ENCODE measurements at places on chromosomes 16 and 17.
A peak's percentile ranks its signal among the peaks of the same experiment; 100 is the strongest.

DNA sequence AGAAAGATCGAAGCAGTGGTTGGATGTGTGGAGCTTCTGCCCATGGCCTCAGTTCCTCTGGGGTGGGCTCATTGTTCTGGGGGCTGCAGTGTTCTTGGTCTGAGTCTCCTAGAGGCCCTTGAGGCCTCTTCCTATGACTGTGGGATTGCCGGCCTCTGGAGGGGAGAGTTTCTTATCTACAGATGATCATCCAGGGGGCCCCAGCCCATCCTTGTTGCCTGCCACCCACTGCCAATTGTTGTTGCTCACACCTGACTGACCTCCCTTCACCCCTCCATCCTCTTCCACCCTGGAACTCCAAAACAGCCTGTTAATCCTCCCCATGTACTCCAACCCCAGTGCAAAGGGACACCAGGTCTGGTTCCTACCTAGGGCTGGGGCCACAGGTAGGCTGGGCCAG lies 5.9 kb downstream of the B3GNT9 start:
- DNase-seq, result no peak

DNA sequence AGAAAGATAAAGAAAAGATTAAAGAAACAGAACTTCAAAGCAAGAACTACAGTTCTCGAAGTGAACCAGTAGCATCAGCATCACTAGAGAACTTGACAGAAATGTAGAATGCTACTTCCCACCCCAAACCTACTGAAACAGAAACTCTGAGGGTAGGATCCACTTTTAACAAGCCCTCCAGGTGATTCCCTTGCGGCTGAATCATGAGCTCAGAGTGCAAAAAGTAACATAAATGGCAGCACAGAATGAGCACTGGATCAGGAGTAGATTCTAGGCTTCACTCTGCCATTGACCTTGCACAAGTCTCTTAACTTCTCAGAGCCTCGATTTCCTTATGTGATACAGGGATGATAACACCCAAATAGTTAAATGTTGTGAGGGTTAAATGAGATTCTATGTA lies 5.8 kb downstream of the TOM1L2 start:
- no peak for DNase-seq

DNA sequence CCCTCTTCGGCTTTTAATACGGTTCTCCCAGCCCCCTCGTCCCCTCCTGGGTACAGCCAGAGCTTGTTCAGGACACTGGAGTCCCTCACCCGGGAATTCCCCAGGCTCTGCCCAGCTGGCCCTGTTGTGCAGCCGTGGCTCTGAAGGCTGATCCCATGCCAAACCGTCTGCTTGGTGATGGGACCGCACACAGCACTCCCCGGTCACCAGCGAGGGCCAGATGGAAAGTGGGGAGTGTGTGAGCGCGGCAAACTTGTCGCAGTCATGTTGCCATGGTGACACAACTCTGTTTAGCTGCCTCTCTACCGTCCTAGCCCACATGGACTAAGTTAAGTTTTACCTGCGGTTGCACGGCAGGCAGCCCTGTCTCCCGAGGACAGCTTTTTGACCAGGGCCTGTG lies 107.9 kb downstream of the RAP1GAP2 start:
- DNase-seq, result no peak

DNA sequence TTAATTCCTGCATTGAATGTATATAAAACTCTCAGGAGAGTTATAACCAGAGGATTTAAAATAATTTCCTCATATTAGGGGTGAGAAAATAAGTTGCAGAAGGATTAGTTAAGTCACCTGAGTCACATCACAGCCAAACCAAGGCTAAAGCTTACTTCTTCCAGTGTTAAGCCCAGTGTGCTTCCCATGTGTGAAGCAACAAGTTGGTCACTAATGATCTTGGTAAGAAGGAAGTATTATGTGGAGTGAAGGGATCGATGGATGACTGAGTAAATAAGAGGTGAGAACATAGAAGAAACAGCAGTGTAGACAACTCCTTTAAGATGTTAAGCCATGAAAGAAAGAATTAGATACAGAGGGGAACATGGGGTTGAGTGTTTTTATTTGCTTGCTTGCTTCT lies 20.6 kb downstream of the ESRP2 start:
- no peak for DNase-seq

- DNase-seq, result peak; percentile 63
Measured at GRCh38 chr16:24539850-24540601, 660 bp downstream of the RBBP6 start.

DNA sequence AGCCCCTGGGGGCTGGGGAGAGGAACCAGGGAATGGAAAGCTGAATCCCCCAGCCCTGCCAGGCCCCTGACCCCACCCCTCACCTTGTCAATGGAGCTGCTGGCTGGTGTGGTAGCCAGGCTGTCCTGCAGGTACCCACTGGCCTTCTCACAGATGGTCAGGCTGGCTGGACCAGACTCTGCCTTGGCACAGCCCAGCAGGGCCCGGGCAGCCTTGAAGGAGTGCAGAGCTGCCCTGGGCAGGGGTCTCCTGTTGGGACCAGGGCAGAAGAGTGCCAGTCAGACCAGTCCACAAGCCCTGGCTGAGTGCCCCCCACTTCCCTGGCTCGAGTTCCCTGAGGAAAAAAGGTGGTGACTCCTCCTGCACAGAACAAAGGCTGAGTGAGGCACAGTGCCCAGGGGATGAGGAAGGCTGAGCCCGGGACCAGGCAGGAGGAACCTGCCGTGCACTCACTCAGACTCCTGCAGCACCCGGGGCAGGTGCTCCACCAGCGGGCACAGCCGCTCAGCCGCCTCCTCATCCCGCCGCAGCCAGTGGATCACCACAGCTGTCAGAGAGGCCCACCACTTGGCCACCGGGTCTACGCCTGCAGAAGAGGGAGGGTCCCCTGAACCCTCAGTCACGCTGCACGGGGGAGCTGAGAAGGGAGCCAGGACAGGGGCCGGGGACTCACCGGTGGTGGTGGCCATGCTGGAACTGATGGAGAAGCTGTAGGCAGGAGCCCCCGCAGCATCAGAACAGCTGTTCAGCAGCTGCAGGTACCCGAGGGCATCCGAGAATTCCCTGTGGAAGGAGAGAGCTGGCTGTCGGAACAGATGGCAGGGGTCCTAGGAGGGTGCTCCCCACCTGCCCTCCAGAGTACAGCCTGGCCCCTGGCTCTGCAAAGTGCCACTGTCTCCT lies 22.4 kb downstream of the SREBF1 start:
- DNase-seq, result no peak

DNA sequence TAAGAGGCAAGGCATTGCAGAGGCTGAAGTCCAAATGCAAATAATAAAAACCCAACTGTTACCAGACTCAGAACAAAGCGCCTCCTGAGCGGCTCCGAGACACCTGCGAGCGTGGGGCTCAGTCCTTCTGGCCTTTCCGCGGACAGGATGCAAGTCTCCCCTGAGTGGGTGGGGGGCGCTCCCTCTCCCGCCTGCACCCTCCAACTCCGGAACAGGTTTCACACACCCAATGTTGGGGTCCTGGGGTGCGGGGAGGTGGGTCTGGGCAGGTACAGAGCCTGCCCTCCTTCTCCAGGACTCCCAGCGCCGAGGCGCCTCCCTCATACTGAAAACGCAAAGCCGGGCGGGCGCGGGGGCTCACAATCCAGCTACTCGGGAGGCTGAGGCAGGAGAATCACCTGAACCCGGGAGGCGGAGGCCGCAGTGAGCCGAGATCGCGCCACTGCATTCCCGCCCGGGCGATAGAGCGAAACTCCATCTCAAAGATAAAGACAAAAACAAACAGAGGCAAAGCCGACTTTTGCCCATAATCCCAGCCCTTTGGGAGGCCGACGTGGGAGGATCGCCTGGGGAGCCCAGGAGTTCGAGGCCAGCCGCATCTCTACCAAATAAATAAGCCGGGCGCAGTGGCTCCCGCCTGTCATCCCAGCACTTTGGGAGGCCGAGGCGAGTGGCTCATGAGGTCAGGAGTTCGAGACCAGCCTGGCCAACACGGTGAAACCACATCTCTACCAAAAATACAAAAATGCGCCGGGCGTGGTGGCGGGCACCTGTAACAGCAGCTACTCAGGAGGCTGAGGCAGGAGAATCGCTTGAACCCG lies 893 bp downstream of the GINS2 start:
- peak; percentile 23 for DNase-seq

DNA sequence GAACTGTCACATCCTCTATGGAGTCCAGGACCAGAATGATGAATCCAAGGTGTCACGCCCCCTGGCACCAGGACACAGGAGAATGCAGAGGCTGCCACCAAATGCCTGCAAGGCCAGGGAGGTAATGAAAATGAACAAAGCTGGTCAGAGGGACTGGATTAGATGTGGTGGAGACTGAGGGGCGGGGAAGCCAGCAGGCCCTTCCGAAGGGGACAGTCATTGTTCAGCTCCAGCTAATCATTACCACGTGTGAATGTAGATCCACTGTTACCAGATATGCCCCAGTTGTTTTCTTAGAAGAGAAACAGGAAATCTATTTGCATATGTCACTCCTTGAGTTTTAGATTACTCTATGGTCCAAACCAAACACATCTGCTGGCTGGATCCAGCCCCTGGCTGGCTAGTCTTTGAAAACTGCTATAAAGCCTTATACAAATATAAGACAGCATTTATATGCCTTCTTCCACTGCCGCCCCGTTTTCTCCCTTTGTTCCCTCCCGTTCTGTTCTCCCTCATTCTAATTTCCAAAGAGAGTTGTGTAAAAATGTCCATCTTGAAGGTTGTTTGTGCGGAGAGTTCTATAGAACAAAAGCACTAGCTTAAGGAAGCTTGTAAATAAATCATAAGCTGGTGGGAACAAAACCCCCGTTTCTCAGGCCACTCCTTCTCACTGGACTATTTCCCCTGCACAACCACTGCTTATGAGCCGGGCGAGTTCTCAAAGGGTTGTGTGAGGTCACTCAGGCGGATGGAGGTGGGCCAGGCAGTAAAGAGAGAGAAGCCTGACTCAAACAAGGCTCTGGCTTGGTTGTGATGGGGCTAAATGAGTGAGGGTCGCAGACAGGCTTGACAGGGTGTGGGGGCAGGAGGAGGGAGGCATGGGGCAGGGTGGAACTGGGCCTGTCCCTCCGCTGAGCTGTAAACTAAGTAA lies 14.2 kb downstream of the CRYM start:
- DNase-seq, result no peak

- no peak for DNase-seq
Measured at GRCh38 chr17:79945591-79946255, 89.9 kb downstream of the TBC1D16 start.

DNA sequence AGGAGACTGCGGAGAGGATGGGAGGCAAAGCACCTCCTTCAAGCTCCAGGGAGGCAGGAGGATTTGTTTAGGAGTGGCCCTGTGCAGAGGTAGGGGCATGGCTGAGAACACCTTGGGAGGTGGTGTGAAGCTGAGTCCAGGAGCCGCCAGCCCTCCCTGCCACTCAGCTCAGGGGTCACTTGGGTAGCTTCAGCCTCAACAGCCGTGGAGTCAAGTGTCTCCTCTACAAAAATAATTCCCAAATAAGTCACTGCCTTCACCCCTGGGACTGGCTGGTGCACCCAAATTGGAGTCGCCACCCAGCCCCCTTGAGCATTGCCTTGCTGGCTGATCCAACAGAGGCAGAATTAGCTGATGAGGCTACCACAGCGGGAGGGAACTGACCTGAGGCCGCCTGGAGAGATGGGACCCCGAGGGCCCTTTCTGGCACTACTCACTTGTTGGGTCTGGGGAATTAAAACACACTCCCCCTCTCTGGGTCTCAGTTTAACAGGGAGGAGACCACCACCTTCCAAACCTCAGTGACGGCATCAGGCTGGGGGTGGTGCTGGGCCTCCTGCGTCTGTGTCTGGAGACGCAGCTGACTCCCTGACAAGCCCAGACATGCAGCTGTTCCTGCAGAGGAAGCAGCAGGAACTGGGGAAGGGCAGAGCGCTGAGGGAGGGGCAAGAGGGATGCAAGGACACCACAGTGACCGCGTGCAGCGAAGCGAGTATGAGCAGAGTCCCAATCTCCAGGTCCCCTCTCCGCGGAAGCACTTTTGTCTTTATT lies 87.9 kb upstream of the TOB1 start:
- DNase-seq, result no peak

GRCh38 chr16:565419-566330 lies 1.1 kb upstream of the NHLRC4 start:
- no peak for DNase-seq

GRCh38 chr16:88785106-88785924 lies at the start of gene PIEZO1:
PIEZO1 (minus strand) TSS chr16:88785220; CDS start chr16:88784964, 256 bp downstream.
- DNase-seq, result peak; percentile 82

GRCh38 chr16:86819533-86819892 lies 241.2 kb downstream of the FOXL1 start:
- no peak for DNase-seq

- no peak for DNase-seq
Measured at GRCh38 chr16:50137268-50137667, 15.8 kb upstream of the TENT4B start.

GRCh38 chr16:80824623-80825364 lies 20.4 kb upstream of the CDYL2 start:
- peak; percentile 47 for DNase-seq

DNA sequence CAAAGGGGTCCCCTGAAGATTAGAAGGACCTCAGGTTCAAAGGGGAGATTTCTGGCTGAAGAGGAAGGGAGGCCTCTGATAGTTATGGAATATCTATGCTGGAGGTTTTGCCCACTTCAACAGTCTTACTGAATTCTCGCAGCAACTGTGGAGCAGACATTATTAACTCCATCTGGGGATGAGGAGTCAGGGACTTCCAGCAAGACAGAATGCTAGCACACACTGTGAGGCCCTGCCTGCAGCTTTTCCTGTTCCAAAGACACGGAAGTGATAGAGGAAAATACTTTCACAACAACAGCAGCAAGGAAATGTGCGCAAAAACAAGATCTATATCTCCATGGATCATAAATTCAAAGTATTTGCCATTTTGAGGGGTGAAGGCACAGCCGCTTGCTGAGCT lies 72.8 kb downstream of the RPH3AL start:
- DNase-seq, result no peak

DNA sequence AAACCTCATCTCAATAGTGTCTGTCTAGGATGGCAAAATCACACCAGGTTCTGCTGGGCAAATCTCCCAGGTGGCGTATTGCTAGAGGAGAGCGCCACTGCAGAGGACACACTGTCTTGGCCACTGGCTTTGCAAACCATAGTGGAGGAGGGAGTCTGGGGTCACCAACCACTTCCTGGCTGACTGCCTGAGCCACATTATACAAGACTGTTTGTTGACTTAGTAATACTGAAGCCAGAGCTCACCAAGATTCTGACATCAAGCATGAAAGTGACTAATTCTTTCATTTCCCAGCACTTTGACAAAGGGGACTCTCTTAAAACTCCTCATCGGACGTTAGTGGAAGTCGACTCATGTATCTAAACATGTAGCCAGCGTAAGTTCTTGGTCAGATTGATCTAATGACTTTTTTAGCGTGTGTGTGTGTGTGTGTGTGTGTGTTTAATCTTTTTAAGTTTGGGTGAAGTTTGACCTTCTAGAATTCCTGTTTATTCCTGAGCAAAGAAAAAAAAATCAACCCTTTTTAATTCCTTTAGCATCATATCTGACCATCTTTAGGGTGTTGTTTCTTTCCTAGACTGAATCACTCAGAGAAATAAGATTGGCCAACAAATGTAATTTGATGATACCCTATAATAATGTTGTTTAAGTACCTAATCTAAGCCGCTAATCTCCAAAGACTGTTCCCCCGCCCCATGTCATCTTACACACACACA lies 13.7 kb downstream of the PITPNC1 start:
- peak; percentile 59 for DNase-seq

DNA sequence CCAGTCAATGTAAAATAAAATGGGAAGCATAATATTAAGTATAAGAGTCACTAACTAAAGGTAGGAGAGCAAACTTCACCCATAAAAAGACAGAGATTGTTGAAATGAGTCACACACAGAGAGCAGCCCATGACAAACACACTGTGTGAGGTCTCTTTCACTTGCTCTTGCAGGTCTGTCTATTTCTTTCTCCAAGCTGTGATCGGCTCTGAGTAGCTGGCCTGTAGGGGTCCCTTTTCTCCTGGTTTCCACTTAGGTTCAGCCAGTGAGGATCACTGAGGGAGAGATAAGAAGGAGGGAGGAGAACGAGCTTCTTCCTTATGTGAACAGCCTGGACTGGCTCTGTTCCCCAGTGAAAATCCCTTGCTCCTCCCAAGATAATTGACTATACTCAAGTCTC lies 133.7 kb upstream of the HS3ST3A1 start:
- DNase-seq, result no peak

All from stimulated activated CD4-positive, alpha-beta T cell treated with anti-CD3 and anti-CD28 coated beads, Interleukin-2, amount 100 ng/mL, for 24 hours (primary cell).